Activated CD8-positive, alpha-beta memory T cell treated with anti-CD3 and anti-CD28 coated beads, Interleukin-2, amount 10 ng/mL, durations not matched to agents 7 days and 5 days (primary cell): ENCODE measurements at places on chromosomes 2 and 18.

GRCh38 chr18:28045176-28045810 lies 131.6 kb downstream of the CDH2 start:
- no peak for DNase-seq
- H3K4me1 ChIP-seq, result no peaks in the 10 kb centered on the region
- H3K4me3 ChIP-seq, result no peak overlapping the region
- H3K36me3 ChIP-seq, result no peaks in the 10 kb centered on the region
- H3K27ac ChIP-seq, result no peak overlapping the region

GRCh38 chr2:23419171-23420090 lies 34.5 kb downstream of the KLHL29 start:
- H3K27ac ChIP-seq, result no peak overlapping the region
- H3K4me1 ChIP-seq, result no peaks in the 10 kb centered on the region
- DNase-seq, result peak; percentile 33
- H3K4me3 ChIP-seq, result no peak overlapping the region

- H3K27me3 ChIP-seq, result peaks cover 51% of the 10 kb centered on the region
- peaks cover 22% of the 10 kb centered on the region for H3K4me1 ChIP-seq
- no peak for DNase-seq
- no peak overlapping the region for H3K4me3 ChIP-seq
- H3K27ac ChIP-seq, result no peak overlapping the region
Observed at GRCh38 chr2:128370468-128371247, 52.0 kb upstream of the HS6ST1 start.

DNA sequence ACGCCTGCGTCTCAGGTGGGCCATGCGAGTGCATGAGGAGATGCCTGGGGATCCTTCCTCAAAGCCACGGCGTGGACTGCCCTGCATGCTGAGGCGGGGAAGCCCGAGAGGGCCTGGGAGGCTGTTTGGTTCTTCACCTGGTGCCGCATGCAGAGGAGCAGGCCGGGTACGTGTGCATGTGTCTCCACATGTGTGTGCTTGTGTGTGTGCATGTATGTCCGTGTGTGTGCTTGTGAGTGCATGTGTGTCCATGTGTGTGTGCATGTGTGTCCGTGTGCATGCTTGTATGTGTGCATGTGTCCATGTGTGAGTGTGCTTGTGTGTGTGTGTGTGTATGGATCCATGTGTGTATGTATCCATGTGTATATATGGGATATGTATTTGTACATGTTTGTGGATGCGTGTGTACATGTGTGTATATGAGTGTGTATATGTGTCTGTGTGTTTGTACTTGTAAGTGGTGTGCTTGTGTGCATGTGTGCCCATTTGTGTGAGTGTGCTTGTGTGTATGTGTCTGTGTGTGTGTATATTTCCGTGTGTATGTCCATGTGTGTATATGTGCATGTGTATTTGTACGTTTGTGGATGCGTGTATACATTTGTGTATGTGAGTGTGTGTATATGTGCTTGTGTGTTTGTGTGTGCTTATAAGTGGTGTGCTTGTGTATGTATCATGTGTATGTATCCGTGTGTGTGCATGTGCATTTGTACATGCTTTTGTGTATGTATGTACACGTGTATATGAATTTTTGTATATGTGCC lies 79.0 kb downstream of the PTGR3 start:
- no peaks in the 10 kb centered on the region for H3K36me3 ChIP-seq
- H3K4me1 ChIP-seq, result peaks cover 3% of the 10 kb centered on the region
- no peak overlapping the region for H3K27ac ChIP-seq
- H3K4me3 ChIP-seq, result no peak overlapping the region
- DNase-seq, result peak; percentile 2

DNA sequence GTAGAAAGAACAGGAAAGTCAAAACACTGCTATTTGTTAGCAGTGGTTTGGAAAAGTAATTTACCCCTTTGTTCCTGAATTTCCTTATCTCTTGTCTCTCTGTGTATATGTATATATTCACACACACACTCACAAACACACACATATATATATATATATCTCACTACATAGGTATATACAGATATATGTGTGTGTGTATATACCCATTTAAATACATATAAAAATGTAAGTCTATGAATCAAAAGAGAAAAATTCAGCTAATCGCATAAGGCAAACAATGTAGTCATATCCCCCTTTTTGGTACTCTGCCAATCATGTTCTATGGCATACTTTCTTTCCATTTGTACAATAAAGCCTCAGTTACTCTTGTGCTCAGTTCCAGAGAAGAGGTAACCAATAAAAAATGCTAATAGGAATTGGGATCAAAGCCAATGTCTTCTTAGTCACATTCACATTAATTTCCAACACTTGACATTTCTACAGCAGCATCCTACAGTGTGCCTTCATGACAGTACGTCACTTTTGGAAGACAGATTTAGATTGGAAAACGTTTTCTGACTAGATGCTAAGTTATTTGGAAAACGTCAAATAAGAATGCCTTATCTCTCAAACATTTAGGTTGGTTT lies 94.6 kb downstream of the MC4R start:
- H3K4me3 ChIP-seq, result no peak overlapping the region
- DNase-seq, result no peak
- no peak overlapping the region for H3K27ac ChIP-seq
- H3K4me1 ChIP-seq, result no peaks in the 10 kb centered on the region

DNA sequence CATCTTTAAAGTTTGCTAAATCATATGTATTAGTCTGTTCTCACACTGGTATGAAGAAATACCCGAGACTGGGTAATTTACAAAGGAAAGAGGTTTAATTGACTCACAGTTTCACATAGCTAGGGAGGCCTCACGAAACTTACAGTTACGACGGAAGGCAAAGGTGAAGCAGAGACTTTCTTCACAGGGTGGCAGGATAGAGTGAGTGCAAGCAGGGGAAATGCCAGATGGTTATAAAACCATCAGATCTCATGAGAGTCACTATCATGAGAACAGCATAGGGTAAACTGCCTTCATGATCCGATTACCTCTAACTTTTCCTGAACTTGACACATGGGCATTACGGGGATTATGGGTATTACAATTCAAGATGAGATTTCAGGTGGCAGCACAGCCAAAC lies 1075.2 kb upstream of the NRXN1 start:
- H3K27me3 ChIP-seq, result no peaks in the 10 kb centered on the region
- H3K4me1 ChIP-seq, result no peaks in the 10 kb centered on the region
- H3K4me3 ChIP-seq, result no peak overlapping the region
- no peak overlapping the region for H3K27ac ChIP-seq
- DNase-seq, result no peak

GRCh38 chr2:223920109-223920508 lies 25.0 kb downstream of the WDFY1 start:
- H3K4me1 ChIP-seq, result peaks cover 4% of the 10 kb centered on the region
- H3K27ac ChIP-seq, result no peak overlapping the region
- H3K4me3 ChIP-seq, result no peak overlapping the region
- DNase-seq, result no peak

DNA sequence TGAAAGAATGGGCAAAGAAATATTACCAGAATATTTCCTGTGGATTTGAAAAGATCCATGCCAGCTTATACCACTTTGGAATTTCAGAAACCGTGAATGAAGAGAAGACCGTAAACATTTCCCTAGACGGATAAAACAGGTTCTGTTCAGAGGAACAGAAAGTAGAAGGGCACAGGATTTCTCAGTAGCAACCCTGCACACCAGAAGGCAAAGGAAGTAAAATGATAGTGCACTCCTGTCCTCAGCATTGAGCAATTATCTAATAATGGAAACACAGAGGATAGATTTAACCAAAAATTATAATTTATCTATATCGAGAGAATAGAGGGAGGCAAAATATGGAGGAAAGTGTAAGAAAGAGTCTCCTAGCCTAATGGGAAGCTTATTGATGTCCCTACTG lies 87.0 kb upstream of the ITGA6 start:
- peaks cover 3% of the 10 kb centered on the region for H3K36me3 ChIP-seq
- peak overlapping the region; percentile 40 for H3K4me3 ChIP-seq
- peaks cover 8% of the 10 kb centered on the region for H3K27me3 ChIP-seq
- H3K4me1 ChIP-seq, result peaks cover 15% of the 10 kb centered on the region
- H3K27ac ChIP-seq, result no peak overlapping the region
- DNase-seq, result no peak

- no peak overlapping the region for H3K27ac ChIP-seq
- no peaks in the 10 kb centered on the region for H3K27me3 ChIP-seq
- DNase-seq, result no peak
- H3K36me3 ChIP-seq, result no peaks in the 10 kb centered on the region
- H3K4me1 ChIP-seq, result no peaks in the 10 kb centered on the region
- H3K4me3 ChIP-seq, result no peak overlapping the region
Observed at GRCh38 chr2:229071292-229071976, 199.7 kb downstream of the PID1 start.

DNA sequence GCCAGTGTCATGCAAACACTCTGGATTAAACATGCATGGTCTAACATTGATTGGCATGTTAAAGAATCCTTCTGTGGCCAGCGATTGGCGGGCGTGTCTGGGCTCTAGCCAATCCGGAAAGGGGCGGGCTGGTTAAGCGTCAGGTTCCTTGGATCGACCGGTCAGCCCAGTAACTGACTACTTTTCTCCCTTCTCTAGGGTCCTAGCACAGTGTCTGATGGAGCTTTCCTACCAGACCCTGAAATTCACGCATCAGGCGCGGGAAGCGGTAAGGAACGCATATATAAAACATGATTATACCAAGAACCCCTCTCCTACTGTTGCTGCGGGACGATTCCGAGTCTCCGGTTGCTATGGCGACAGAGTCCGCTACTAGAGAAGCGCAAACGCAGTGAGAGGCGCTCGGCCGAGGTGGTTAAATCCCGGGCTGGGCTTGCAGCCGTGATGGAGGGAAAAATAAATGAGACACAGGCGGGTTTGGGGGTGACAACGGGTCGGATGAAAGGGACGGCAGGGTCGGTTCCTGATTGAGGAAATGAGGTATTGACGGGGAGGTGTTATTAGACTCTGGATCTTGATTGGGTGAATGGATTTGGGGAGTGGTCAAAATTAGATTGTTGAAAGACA lies 29.4 kb downstream of the KATNAL2 start:
- DNase-seq, result peak; percentile 76
- H3K36me3 ChIP-seq, result no peaks in the 10 kb centered on the region
- H3K4me1 ChIP-seq, result no peaks in the 10 kb centered on the region
- H3K27ac ChIP-seq, result no peak overlapping the region

GRCh38 chr2:241764275-241765241 lies 12.1 kb upstream of the GAL3ST2 start:
- H3K4me3 ChIP-seq, result no peak overlapping the region
- H3K4me1 ChIP-seq, result peaks cover 35% of the 10 kb centered on the region
- H3K36me3 ChIP-seq, result peaks cover 10% of the 10 kb centered on the region
- H3K27me3 ChIP-seq, result peaks cover 3% of the 10 kb centered on the region
- peak overlapping the region; percentile 7 for H3K27ac ChIP-seq

DNA sequence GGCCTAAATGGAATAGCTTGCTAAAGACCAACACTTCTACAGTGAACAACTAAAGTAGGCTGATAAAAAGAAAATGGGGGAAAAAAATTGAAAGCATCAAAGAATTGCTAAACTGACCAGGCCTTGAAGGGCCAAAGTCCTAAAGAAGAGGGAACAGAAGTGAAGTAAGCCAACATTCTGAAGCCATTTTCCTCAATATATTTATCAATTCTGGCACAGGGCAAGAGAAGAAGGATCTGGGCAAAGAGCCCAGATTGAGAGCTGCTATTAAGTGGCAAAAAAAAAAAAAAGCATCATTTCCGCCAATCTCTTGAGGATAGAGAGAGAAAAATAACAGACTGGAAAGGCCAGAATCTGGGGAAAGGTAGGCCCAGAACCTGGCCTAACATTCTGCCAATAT lies 25.7 kb downstream of the FANCL start:
- peaks cover 66% of the 10 kb centered on the region for H3K36me3 ChIP-seq
- no peak for DNase-seq
- no peak overlapping the region for H3K27ac ChIP-seq
- no peaks in the 10 kb centered on the region for H3K27me3 ChIP-seq

DNA sequence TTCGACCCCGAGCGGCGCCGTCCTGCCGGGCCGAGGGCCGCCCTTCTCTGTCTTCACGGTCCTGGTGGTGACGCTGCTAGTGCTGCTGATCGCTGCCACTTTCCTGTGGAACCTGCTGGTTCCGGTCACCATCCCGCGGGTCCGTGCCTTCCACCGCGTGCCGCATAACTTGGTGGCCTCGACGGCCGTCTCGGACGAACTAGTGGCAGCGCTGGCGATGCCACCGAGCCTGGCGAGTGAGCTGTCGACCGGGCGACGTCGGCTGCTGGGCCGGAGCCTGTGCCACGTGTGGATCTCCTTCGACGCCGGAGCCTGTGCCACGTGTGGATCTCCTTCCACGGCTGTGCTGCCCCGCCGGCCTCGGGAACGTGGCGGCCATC lies 45.0 kb downstream of the DDX18 start:
- peaks cover 30% of the 10 kb centered on the region for H3K27me3 ChIP-seq
- H3K36me3 ChIP-seq, result no peaks in the 10 kb centered on the region
- DNase-seq, result no peak
- H3K4me1 ChIP-seq, result no peaks in the 10 kb centered on the region

GRCh38 chr2:187554011-187554703 lies at the start of gene TFPI:
TSS of gene TFPI (minus strand) at chr2:187554435. CDS start at chr2:187503768, 50,667 bp downstream.
- H3K27ac ChIP-seq, result no peak within 1 kb of the TSS
- H3K4me1 ChIP-seq, result peaks cover 3% of the 10 kb centered on the region
- H3K4me3 ChIP-seq, result no peak within 1 kb of the TSS
- H3K36me3 ChIP-seq, result no peaks in the 10 kb centered on the region
- H3K27me3 ChIP-seq, result peaks cover 7% of the 10 kb centered on the region

DNA sequence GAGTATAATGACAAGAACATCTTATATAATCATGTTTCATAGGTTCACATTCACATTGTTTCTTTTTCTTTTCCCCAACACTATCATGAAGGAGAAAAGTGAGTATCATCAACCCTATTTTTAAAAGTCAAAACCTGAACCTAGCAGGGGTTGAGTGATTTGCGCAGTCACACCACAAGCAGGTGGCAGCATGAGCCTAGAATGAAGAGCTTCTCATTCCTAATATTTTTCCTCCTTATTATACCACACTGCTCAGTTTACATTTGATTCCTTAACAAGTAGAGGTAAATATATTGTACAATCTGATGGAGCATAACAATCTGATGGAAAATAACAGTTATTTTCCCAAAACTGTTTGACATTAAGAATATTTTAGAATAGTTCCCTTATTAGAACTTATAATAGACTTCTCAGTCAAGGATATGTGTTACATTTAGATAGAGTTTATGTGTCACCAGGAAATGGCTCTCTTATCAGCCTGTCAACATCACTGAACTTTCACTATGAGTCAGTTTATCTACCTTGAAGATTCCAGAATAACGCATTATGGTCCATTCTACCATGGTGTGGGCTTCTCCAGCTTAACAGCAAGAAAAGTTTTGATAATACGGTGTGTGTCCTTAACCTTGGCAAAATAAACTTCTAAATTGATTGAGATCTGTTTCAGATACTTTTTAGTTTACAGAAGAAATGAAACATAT lies 119.5 kb downstream of the NEB start:
- no peak for DNase-seq
- peak overlapping the region; percentile 65 for H3K27ac ChIP-seq
- peaks cover 4% of the 10 kb centered on the region for H3K36me3 ChIP-seq
- H3K4me3 ChIP-seq, result no peak overlapping the region
- H3K27me3 ChIP-seq, result no peaks in the 10 kb centered on the region
- peaks cover 13% of the 10 kb centered on the region for H3K4me1 ChIP-seq
